Stimulated activated CD4-positive, alpha-beta T cell treated with anti-CD3 and anti-CD28 coated beads, Interleukin-1b, Interleukin-23, amount 100 ng/mL, for 24 hours (primary cell): ENCODE measurements at places on chromosomes 2 and 18.

DNA sequence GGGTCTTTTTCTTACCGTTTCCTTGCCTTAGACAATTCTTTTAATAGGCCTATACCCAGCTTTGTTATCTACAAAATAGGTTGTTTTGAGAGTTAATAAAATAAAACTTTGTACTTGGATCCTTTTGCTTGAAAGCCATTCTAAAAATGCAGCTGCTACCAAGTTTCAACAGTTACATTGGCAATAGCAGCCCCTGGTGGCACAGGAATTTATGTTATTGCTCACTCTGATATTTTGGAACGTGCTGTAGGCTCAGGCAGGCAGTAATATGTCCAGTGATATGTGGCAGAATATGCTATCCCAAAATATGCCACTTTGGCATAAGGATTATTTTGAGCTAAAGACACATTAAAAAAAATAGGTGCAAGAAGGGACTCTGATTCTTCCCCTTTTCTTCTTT is 6.7 kb upstream of the COMMD1 start:
- DNase-seq: no peak

DNA sequence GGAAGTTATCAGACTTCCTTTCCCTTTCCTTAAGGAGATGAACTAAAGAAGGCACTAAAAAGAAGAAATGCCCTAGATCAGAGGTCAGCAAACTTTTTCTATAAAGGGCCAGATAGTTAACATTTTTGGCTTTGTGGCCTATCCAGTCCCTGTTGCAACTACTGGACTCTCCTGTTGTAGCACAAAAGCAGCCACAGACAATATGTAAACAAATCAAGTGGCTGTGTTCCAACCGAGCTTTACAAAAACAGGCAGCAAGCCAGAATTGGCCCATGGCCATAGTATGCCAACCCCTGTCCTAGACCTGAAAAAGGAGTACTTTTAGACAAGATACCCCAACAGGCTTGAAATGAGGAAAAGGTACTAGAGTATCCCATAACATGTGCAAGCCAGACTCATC is 10.9 kb downstream of the NHEJ1 start:
- DNase-seq: no peak

GRCh38 chr18:53033128-53033527 is 693.1 kb downstream of the DCC start:
- DNase-seq: no peak

GRCh38 chr2:102310964-102311640 is at the start of gene IL1RL1:
TSS of gene IL1RL1 (plus strand) at chr2:102311563. CDS start at chr2:102338265, 26,702 bp downstream.
- DNase-seq: no peak

DNA sequence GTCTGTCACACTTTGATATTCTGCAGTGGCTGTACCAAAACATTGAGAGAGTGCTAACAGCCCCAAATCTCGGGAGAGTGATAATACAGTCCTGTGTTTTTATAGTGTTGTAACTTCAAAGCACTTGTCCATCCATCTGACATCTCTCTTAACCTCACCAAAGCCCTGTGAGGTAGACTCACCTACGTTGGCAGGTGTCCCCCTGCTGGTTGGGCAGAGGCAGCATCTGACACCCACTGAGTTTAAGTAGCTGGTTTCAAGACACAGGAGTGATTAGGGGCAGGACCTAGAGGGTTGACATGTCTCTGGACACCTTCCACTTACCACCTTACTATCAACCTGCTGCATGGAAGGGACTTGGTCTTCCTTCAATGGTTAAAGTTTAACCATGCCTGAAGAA is 22.9 kb downstream of the COLEC12 start:
- DNase-seq: no peak
